Gastroesophageal sphincter (tissue), 4 donors: ENCODE measurements at places on chromosomes 2 and 18.

- ATAC-seq: no peak
These were observed 53.3 kb downstream of the KCTD18 start for GRCh38 chr2:200456567-200456966.

DNA sequence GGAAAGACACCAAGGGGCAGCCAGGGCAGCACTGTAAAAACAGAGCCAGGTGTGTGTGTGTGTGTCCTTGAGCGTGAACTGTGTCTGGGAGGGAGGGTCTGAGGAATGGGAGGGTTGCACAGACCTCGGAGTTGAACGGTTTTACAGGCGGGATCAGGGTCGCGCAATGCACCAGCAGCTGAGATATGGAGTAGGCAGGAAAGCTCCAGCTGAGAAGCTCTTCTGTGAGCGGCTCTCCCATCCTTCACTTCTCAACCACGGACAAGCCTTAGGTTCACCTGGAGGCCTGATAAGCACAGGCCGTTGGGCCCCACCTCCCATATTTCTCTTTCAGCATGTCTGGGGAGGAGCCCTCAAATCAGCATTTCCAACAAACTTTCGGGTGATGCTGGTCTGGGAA is 12.1 kb downstream of the SERTAD2 start:
- no peak for ATAC-seq

DNA sequence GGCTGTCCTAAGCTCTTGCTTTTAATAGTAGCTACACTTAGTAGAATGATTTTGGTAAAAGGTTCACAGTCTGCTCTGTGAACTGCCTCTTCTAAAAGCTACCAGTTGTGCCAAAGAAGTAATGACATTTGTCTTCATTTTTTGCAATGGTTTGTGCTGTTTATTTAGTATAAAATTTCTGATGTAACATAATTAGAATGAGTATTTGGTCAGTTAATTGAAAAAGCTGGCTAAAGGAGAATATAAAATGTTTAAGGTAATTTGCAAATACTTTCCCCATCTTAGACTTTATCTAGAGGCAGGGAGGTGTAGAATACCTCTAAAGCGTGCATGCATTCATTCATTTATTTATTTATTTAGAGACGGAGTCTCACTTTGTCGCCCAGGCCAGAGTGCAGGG is 71.3 kb downstream of the PHLPP1 start:
- ATAC-seq: no peak

DNA sequence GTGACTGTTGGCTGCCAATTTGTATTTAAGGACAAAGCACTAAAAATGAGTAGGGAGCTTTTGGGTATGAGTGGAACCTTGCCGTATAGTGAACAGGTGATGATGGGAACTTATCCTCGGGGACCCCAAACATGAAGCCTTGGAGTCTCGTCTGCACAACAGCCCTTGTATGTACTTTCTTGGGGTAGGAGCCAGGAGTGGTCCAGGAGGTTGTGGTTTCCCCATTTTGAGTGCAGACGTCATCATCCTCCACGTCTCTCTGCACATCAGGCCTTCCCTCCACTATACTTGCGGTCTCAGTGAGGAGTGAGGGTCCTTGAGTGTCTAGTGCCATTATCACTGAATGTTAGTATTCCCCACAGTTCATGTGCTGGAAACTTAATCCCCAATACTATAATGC is 101.5 kb upstream of the HS6ST1 start:
- ATAC-seq: no peak

GRCh38 chr2:140604788-140605187 is 1526.0 kb downstream of the LRP1B start:
- ATAC-seq: no peak

GRCh38 chr18:38884050-38884449 is 1318.5 kb upstream of the CELF4 start:
- no peak for ATAC-seq

DNA sequence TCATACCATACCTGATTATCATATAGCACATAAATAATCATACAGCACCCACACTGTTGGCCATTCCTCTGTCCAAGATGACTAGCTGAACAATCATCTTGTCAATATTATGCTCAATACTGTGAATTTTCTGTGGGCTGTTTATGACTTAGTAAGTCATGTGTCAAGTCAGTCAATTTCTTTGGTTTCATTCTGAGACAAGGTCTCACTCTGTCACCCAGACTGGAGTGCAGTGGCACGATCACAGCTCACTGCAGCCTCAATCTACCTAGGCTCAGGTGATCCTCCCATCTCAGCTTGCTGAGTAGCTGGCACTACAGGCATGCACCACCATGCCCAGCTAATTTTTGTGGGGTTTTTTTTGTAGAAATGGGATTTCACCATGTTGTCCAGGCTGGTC is 5.7 kb downstream of the MCM6 start:
- no peak for ATAC-seq

DNA sequence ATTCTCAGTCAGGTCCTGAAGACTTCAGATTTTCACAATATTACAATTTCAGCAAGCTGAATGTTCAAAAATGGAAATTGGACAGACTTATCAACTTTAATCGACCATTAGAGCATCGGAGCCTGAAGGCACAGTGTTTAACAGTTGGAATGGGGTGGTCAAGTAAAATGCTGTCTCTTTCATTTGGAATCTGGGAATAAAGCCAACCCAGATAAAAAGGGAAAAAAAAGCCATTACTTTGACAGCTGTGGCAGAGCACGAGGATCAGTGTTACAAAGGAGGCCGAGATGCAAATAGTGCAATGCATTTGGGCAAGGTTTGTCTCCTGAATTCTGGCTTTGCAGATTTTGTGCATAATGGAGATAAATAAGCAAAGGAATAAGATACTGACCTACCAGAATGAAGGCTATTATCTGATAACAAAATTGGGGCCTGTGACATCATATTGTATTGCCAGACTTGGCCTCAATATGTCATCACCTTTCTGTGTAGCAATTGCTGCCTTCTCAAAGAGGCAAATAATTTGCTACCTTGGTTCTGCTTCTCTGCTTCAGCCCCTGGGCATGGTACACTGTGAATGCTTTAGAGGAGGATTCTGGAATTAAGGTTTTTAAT is 277.5 kb upstream of the KLHL29 start:
- no peak for ATAC-seq

DNA sequence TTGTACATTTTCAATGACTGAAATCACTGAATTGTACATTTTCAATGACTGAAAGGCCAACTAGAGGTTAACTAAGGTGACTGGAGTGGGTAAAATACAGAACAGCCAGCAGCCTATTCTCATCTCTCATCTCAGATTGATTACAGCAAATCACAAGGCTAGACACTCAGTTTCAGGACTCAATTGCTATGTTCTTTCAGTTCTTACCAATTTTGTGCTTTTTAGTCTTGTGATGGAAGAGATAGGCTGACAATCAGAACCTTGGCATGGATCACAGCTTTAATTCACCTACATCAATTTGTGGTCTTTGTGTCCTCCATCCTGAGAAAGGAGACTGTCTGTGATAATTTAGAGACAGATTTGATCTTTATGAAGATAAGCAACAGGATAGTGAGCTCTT is 124.7 kb downstream of the GULP1 start:
- ATAC-seq: no peak

DNA sequence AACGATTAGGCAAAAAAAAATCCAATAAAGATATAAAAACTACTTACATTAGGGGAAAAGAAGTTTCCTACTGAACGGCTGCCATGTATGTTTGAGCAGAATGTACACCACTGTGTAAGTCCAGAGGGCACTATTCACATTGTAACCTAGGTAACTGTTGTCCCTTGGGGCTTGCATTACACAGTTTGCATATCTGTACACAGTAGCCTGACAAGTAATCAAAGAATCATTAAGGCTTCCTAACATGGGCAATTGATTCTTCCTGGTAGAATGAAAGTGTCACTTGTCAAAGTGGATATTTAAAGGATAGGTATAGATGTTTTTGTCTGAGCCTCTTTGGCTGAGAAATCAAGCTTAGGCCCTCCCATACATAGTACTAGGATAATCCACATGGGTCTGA is 39.1 kb downstream of the PLEK start:
- ATAC-seq: no peak

- ATAC-seq: no peak
These were observed 234.7 kb downstream of the ZNF407 start for GRCh38 chr18:74832381-74832780.

GRCh38 chr2:227815066-227815465 is 1.4 kb downstream of the CCL20 start:
- no peak for ATAC-seq

DNA sequence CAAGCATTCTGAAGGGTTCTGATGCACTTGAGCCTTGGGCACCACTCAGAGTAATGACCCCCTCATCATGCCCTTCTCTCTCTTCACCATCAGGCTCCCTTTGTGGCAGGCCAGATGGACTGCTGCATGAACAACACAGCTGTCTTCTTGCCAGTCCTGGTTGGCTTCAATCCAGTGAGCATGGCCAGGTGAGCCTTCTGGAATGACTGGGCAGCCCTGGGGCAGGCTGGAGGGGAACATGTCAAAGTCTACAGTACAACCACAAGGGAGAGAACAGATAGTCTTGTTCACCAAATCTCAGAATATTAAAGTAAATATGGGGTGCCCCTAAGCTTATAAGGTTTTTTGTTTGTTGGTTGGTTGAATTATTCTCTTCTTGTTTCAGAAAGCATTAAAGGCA is 4.4 kb downstream of the GCKR start:
- ATAC-seq: no peak

- peak; percentile 39 for ATAC-seq
These were observed 58.9 kb upstream of the ZNF516 start for GRCh38 chr18:76553715-76554546.

DNA sequence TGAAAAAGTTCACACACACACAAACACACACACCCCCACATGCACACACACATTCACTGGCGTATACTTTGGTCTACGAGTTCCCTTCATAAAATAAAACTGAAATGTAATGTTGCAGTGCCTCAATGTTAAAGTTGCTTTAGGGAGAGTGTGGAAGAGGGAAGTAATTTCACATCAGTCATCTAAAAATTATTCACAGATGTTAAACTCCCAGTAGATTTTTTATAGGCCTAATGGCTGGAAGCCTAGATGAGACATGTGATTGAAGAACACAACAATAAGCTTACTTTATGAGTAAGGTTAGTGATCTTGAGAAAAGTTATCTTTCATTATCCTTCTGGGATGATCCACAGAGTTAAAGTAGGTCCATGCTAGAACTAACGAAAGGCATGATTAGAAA is 506.7 kb upstream of the CNTNAP5 start:
- ATAC-seq: no peak

- ATAC-seq: peak; percentile 71
These were observed 16.1 kb upstream of the CREB1 start for GRCh38 chr2:207513551-207514257.

DNA sequence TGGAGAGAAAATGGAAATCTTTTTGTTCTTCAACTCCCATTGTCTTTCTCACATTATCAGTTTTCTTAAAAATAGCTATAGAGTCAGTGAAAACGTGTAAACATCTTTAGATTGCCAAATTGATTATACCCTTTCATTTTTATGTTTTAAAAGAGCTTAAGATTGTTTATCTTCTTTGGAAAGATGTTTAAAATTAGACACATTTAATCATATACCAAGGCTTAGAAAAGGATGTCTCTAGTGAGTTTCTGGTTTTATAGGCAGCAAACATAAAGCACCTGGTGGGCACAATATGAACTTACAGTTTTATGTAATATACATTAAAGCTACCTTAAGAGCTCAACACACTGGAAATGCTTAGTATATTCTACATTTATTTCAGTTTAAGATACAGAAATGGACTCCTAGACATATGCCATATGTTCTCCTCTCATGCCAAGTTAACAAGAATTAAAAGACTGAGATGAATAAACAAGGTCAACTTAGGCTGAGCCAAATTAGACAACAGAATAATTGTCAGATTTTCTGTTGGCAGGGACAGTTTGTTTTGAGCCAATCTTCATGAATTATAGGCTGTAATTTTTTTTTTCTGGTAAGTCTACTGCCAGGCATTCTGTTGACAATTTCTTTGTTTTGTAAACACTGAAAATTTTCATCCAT is 112.7 kb downstream of the OTX1 start:
- ATAC-seq: no peak

DNA sequence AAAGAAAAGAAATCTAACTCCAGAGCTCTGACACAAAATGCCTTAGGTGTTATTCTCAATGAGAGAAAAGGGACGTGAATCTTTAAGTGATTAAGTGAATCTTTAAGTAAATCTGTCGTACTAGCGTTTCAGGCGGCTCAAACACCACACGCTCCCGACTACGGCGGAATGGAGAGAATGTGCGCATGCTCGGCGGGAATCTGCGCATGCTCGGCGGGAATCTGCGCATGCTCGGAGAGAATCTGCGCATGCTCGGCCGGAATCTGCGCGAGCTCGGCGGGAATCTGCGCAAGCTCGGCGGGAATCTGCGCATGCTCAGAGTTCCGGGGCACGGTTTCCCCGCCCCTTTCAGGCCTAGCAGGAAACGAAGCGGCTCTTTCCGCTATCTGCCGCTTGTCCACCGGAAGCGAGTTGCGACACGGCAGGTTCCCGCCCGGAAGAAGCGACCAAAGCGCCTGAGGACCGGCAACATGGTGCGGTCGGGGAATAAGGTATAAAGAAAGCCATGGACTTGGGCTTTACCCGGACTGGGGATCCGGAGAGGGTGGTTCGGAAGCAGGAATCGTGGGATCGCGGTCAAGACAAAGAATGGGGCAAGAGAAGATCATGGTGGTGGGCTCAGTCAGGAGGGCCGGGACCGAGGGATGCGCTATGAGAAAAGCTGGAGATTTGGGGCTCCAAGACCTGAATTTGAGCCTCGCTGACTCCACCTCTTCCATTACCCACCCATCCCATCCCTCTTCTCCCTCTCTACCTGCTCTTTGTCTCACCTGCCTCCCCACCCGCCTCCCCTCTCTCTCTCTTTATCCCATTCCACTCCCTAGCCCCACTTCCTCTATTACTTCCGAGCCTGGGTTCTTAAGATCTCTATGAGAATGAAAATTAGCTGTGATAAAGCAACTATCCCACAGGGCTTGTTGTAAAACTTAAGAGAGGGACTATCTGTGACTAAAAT is at the start of gene XRCC5:
XRCC5 (plus strand) TSS at position 382 of the 955 bp plus-strand sequence; CDS start at position 471, 89 bp downstream.
- peak; percentile 98 for ATAC-seq

- ATAC-seq: no peak
These were observed 88.5 kb downstream of the SH3RF3 start for GRCh38 chr2:109217362-109218086.

- no peak for ATAC-seq
These were observed 15.0 kb downstream of the CRACDL start for GRCh38 chr2:98921062-98921461.

DNA sequence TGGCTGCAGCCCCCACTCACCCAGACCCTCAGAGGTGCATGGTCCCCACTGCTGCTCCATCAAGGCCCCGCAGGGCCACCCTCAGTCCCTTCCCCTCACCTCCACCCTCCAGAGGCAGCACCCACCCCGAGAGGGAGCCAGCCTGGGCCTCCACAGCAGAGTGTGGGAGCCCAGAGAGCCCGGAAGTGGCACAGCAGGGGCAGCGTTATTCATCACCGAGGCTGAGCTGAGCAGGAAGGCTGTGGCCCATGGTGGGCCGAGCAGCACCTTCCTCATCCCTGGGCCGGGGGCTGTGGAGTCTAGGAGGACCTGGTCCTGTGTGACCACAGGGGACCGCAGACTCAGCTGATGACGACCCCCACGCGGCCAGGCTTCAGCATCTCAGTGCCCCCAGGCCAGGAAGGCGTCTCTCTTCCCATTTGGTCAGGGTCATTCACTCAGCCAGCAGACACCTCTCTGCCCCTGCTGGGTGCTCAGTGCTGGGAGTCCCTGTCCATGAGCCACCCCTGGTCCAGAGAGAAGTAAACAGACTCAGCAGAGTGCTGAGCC is 258.1 kb downstream of the ATAD2B start:
- no peak for ATAC-seq
